Thyroid gland (tissue), 4 donors: ENCODE measurements at places on chromosomes 11 and 22.

- DNase-seq, result no peak
Observed at GRCh38 chr11:78346799-78347198, 70.8 kb downstream of the GAB2 start.

- DNase-seq, result peak; percentile 75
Observed at GRCh38 chr22:50498322-50498890, 9.1 kb downstream of the LMF2 start.

DNA sequence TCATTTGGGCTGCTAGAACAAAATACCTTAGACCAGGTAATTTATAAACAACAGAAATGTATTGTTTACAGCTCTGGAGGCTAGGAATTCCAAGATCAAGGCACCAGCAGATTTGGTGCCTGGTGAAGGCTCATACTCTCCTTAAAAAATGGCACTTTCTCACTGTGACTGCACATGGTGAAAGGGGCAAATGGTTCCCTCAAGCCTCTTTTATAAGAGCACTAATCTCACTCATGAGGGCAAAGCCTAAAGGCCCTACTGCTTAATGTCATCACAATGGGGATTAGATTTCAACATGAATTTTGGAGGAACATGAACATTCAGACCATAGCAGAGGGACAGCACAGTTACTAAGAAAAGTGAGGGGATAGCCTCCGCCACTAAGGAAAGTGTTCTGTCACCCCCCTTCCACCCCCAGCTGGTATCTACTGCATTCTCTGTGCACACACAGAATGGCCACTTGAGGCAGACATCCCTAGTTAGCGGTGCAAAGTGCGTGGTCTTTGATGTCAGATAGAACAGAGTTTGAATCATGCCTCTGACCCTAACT, 47.2 kb upstream of the CEP295 start:
- DNase-seq, result no peak

GRCh38 chr22:32799496-32799895, 2.0 kb upstream of the TIMP3 start:
- no peak for DNase-seq

DNA sequence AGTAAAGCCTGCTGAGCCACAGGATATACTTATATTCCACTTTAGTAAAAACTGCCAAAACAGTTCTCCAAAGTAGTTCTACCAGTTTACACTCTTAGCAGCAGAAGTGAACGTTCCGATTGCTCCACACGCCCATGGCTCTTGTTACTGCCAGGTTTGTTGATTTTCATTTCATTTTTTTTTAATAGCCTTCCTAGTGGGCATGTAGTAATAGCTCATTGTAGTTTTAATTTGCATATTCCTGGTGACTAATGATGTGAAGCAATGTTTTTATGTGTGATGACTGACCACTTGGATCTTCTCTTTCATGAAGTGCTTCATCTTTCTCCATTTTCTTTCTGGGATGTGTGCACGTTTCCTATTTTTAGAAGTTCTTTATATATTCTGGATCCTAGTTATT, 4.8 kb upstream of the C11orf97 start:
- no peak for DNase-seq

- DNase-seq, result no peak
Observed at GRCh38 chr22:22099833-22100812, 117.5 kb upstream of the TOP3B start.

- DNase-seq, result no peak
Observed at GRCh38 chr11:23948851-23949250, 548.0 kb upstream of the LUZP2 start.

- DNase-seq, result no peak
Observed at GRCh38 chr11:61120706-61121191, 18.5 kb downstream of the CD5 start.

GRCh38 chr11:130272336-130272735, 42.4 kb downstream of the ZBTB44 start:
- DNase-seq, result no peak

DNA sequence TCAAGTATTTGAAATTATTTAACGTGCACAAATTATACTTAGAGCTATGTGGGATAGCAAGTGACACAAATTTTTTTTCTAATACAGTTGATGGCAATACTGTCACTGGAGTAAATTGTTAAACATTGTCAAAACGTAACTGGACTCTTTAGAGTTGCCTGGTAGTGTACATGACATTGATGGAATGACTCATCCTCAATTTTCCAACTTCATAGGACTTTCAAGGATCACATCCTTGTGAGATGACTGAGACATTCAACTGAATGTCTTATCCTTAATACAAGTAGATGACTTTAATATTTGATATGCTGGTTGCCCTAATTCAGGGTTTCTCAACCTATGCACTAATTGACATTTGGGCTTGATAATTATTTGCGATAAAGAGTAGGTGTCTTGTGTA, 310.0 kb downstream of the SWAP70 start:
- DNase-seq, result no peak

- no peak for DNase-seq
Observed at GRCh38 chr22:17268501-17269223, 49.4 kb upstream of the ADA2 start.

GRCh38 chr22:32326647-32327046, 31.0 kb upstream of the RFPL3 start:
- DNase-seq, result no peak

- peak; percentile 72 for DNase-seq
Observed at GRCh38 chr22:19607192-19608002, 83.2 kb upstream of the CLDN5 start.
